ENCODE measurements at places on chromosomes 1 and 21.

DNA sequence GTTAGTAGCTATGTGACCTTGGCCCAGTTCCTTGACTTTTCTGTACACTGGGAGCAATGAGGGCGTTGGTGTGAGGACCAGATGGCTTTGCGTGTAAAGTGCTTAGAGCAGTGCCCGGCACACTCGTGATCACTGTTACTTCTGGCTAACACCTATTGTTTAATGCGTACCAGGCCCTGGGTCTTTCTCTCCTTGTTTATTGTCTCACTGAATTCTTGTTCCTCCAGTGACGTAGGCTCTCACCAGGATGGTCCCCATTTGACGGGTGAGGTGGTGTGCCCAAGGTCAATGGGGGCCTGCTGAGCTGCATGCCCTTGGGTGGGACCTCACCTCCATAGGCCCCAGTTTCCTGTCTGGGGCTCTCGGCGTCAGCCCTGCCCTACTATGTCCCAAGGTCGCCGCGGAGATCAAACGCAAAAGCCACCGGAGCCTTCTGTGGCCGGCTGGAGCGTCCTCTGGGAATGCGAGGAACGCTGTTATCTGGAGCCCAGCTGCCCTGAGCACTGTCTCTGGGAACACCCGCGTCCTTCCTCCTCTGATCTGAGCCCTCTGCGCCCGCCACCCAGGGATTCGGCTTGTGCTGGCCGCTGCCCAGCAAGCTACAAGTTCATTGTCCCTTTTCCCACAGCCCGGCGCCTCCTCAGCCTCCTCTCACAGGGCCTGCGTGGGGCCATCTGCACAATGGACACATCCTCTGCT is 28.9 kb downstream of the ALPL start:
- DNase-seq, result no peak

GRCh38 chr21:20802201-20802600 is 196.0 kb upstream of the NCAM2 start:
- no peak for DNase-seq

- DNase-seq, result no peak
Observed at GRCh38 chr1:112304126-112304525, 91.9 kb upstream of the CTTNBP2NL start.

DNA sequence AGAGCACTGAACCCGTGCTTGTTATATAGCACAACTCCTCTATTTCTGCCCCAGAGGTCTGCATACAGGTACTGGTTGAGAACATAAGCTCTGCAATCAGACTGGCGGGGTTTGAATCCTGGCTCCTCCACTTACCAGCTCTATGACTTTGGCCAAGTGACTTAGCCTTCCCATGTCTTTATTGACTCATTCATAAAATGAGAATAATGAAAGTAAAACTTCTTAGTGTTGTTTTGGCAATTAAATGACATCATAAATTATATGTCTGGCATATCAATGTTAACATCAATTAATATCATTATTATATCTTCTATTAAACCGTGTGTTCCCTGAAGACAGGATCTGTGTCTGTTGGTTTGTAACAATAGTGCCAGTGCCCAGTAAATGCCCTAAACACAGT is 4.3 kb downstream of the INKA2 start:
- DNase-seq, result no peak

DNA sequence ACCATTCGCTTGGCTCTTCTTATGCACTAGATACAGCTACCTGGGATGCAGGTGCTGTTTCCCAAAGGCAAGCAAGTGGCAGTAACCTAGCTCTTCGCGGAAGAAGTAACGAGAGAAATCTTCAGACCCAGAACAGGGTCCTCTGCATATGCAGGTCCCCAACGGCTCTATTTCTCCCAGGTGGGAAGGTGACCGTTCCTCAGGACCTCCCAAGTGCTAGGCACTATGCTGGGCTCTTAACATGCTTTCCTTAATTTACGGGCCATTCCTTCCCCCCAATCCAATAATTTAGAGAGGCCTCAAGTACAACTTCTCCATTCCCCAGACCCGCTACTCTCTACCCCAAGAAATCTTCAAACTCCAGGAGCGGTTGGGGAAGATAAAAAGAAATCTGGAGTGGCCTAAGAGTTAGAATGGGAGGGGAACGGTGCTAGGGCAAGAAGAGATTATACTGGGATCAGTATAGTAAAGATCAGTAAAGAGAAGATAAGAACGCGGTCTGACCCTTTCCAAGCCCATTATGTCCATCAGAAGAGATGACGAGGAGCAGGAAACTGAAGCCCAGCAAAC is 410 bp downstream of the TXNDC12 start:
- DNase-seq, result no peak

DNA sequence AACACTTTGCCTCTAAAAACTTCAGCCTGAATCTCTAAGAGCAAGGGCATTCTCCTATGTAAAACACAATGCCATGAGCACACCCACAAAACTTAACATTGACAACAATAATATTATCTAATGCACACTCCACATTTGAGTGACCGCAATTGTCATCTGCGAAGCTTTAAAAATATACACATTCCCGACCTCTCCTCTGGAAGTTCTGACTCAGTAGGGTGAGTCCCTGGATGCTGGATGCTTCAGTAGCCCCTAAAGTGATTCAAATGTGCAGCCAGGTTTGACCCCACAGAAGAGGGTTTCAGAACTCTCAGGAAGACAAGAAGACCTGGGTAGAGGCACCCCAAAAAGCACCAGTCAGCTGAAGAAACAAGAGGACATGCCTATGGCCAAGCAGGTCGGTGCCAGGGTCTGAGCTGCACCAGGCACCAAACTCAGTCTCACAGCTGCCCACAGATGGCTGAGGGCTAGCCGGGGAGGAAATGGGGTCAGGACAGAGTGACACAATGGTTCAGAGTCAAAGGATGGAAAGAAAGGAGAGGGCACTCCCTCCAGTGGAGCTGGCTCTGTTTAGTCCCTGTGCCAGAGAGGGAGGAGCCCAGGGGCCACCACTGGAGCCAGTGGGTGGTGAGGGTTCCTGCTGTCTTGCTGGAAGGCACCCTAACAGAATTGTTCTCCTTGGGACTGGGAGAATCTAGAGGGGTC is 17.4 kb downstream of the PIK3C2B start:
- DNase-seq, result no peak

DNA sequence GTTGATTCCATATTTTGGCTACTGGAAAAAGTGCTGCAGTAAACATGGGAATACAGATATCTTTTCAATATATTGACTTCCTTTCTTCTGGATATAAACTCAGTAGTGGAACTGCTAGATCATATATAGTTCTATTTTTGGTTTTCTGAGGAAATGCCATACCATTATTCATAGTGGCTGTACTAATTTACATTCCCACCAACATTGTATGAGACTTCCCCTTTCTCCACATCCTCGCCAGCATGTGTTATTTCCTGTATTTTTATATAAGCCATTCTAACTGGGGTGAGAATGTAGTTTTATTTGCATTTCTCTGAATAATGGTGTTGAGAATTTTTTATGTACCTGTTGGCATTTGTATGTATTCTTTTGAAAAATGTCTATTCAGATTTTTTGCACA is 385.2 kb downstream of the NUF2 start:
- no peak for DNase-seq

- DNase-seq, result no peak
Observed at GRCh38 chr1:200386416-200386815, 23.4 kb downstream of the ZNF281 start.

DNA sequence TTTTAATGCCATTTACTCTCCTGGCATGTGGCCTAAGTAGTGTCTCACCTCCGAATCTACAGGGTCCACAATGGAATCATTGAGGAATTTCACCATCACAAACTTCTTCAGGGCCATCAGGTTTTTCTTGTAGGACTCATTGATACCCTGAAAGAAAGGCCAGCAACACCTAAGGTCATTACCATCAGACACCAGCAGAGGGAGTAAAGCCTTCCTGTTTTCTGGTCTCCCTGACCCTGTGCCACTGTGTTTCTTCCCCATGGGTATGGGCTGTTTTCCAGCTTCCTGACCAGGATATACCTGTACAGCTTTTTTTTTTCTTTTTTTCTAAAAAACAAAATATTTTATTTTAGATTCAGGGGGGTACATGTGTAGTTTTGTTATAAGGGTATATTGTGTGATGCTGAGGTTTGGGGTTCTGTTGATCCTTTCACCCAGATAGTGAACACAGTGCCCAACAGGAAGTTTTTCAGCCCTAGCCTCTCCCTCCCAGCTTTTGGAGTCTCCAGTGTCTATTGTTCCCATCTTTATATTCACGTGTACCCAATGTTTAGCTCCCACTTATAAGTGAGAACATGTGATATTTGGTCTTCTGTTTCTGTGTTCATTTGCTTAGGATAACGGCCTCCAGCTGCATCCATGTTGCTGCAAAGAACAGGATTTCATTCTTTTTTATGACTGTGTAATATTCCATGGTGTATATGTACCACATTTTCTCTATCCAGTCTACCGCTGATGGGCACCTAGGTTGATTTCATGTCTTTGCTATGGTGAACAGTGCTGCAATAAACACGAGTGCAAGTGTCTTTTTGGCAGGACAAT is 18.3 kb downstream of the PPT1 start:
- peak; percentile 44 for DNase-seq

GRCh38 chr1:150283260-150283659 is 906 bp downstream of the CIART start:
- DNase-seq, result no peak

DNA sequence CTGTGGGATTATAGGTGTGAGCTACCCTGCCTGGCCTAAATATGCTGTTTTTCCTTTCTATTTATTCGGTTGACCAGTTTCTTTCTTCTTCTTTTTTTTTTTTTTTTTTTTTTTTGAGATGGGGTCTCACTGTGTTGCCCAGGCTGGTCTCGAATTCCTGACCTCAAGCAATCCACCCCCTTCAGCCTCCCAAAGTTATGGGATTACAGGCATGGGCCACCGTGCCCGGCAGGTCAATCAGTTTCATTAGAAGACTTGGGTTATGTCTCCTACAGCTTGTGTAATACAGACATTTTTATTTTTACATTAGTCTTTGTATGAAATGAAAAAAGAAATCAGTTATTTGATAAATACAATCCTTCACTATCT is 61.1 kb downstream of the UCK2 start:
- DNase-seq, result no peak

DNA sequence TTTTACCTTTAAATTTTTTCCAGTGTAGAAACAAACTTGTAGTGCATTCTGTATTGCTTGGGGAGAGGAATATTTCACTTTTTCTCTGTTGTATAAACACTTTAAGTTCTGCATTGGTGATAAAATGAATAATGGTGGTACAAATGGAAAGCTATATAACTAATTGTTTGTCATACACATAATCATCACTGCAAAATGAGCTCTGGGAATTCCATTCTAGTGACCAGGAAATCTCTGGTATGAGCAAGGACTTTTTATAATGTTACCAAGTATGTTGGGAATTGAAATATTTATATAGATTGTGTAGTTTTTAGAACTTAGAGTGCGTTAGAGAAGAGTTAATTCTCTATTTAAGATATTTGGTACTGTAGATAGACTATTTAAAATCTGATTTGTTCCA is 5.0 kb upstream of the FMN2 start:
- DNase-seq, result no peak

DNA sequence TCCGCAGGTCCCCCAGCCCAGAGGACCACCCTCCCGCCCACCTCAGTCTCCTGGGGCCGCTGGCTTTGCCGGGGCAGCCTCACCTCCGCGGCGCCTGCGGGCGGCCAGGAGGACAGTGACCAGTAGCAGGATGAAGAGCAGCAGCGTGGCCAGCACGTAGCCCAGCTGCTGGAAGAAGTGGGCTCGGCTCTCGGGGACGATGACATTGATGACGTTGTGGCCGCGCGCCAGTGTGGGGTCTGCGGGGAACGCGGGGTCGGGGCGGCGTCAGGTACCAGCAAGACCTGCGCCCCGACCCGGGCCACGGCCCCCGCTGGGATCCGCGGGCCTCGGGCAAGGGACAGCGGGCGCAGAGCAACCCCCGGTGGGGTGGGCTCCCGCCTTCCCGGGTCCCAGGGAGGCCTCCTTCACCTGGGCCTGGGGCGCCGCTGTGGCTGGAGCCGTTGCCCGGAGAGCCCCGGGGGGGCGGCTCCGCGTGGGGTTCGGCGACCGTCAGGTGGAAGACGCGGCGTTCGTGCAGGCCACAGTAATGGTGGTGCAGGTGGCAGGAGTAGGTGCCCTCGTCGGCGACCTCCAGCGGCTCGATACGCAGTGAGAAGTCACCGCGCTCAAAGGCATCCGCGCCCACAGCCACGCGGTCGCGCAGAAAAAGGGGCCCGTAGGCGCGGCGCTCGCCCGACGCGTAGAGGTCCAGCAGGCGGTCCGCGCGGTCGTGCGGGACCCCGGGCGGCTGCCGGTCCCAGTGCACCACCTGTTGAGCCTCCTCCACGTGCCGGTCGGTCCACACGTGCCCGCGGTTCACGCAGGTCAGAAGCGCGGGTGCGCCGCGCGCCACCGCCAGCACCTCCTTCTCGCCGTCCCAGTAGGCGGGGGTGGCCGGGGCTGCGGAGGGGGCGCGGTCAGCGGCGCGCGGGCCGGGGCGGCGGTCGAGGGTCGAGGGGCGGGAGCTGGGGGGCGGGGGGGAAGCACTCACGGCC is 3.8 kb downstream of the MXRA8 start:
- peak; percentile 22 for DNase-seq

GRCh38 chr1:165857046-165857801 is 29.8 kb downstream of the UCK2 start:
- DNase-seq, result no peak

DNA sequence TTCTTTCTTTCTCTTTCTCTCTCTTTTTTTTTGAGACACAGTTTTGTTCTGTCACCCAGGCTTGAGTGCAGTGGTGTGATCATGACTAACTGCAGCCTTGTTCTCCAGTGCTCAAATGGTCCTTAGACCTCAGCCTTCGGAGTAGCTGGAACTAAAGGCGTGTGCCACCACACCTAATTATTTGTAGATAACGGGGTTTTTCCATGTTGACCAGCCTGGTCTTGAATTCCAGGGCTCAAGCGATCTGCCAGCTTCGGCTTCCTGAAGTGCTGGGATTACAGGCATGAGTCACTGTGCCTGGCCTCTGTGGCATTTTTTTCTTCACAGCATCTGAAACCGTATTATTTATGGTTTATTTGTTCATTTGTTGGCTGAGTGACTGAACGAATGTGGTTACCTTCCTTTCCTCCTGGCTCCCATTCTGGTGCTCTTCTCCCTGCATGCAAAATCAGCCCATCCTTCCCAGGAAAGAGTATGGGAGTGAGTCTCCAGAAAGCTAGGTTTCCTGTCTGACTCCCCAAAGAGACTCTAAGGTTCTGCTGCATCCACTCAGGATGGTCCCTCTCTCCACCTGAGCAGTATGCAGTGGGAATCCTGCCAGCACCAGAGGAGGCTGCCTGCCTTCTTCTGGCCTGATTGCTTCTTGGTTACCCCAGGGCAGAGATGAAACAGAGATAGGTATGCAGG is 155.0 kb upstream of the BEND5 start:
- DNase-seq, result no peak
